ENCODE measurements at places on chromosomes 12 and 14. TPM values are rescaled to one million over a fixed set of nuclear protein-coding genes. Genes with fewer than 3 reads are reported as not detected.
A peak's percentile ranks its signal among the peaks of the same experiment; 100 is the strongest.

PRR13 gene
- polyA plus RNA-seq: 57.5 TPM

CCDC177 gene
- not detected for polyA plus RNA-seq

LMO3 gene
- polyA plus RNA-seq: 2.1 TPM

DNA sequence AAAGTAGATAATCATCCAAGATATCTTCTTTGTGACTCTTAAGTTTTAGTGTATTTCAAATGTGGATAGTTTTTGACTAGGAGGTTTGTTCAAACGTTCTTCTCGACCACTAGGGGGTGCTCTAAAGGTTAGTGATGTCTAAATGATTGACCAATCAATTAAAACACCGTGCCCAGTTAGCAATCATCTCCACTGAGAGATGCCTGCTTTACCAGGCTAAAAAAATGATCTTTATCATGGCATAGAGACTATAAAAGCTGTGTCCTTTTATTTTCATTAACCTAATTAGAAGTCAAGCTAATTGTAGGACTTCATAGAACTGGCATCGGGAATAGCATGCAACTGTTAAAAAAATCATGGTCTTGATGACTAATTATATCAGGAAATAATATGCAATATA lies 153.9 kb downstream of the PRKCH start:
- DNase-seq: no peak

DNA sequence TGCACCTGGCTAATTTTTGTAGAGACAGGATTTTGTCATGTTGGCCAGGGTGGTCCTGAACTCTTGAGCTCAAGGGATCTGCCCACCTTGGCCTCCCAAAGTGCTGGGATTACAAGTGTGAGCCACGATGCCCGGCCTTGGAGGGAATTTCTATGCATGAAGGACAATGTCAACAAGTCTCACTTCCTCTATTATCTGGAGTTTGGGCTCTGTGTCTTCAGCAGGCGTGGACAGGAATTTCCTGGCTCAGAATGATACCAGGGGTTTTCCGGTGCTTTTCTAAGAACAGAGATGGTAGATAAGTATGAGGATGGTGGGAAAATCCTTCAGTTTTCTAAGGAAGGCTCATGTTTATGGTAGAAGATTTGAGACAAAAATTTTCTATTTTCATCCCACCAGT lies 75.0 kb upstream of the CCDC60 start:
- no peak for DNase-seq

MIP gene
- 0.24 TPM for polyA plus RNA-seq

DNA sequence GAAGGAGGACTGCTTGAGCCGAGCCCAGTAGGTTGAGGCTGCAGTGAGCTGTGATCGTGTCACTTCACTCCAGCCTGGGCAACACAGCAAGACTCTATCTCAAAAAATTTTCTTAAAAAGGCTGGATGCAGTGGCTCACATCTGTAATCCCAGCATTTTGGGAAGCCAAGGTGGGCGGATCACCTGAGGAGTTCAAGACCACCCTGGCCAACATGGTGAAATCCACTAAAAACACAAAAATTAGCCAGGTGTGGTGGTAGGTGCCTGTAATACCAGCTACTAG lies 17.1 kb upstream of the MDM2 start:
- no peak for DNase-seq

DNA sequence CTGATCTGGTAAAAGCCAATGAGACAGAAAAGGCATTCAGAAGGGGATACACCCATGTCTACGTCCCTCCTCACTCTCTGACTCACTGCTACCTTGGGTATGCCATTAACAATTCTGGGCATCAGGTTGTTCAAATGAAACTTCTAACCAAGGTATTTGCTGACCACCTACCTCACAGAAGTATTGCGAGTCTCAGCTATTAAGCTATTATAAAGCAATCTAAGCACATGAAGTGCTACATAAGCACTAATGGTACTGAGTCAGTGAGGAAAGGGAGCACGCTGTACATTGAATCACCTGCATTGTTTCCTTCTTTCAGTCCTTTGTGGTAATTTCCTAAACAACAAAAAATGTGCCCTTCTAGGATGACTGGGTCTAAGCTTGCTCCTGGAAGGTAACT lies 62.8 kb upstream of the CCDC91 start:
- DNase-seq: no peak

KLHL33 gene
- 0.67 TPM for polyA plus RNA-seq

DNA sequence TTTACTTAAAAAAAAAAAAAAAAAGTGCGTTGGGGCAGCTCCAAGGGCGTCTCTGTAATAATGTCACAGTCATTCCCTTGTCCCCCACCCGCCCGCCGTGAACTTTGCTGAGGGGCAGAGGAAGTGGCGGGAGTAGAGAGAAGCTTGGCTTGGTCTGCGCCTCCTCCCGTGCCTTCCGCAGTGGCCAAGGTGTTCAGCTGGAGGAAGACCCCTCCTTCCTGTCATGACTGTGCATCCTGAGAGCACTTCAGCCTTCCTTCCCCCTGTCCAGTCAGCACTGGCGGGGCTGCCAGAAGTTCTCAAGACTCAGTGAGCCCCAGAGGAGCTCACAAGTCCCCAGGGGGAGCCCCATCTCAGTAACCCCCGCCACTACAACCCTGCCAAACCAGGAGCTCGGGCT lies 32.2 kb downstream of the AACS start:
- DNase-seq: no peak

ASCL1 gene
- not detected for polyA plus RNA-seq

DNA sequence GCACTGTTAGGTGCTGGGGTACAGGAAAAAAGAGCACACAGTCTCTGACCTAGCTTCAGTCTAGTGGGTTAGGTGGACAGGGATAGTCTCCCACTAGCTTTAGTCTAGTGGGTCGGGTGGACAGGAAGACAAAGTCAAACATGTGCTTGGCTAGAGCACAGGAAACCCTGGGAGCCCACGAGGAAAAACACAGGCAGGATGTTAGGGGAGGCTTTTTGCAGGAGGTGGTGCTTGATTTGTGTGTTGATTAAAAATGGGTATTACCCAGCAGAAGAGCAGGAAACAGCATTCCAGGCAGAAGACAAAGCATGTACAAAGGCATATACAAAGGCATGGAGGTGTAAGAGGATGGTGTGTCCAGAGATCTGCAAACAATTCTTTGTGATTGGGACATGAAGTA lies 23.3 kb downstream of the SLC38A2 start:
- DNase-seq: no peak

DNA sequence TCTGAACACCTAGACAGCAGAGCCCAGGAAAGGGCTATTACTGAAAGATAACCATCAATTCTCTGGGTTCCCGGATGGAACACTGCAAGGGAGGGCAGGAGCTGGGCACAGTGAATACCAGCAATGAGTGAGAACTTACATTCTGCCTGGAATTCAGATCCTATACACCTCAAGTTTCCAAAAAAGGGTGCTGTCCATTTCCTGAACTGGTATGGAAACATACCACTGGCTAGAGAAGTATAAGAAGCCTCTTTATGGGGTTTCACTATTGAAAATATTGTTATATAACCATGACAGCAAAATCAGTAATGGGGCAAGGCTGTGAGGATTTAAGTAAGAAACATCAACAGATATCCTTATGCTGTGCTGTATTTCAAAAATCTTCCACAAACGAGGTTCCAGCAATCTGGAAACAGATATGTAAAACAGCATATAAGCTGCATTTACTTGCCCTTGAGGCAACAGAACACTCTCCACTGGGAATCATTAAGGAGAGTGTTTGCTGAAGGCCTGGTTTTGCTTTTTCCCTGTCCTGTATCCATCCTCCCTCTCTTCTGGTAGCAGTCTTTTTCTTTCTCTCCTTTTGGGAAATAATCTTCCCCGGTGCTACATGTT lies 53.3 kb upstream of the GTF2A1 start:
- peak; percentile 7 for DNase-seq

DNA sequence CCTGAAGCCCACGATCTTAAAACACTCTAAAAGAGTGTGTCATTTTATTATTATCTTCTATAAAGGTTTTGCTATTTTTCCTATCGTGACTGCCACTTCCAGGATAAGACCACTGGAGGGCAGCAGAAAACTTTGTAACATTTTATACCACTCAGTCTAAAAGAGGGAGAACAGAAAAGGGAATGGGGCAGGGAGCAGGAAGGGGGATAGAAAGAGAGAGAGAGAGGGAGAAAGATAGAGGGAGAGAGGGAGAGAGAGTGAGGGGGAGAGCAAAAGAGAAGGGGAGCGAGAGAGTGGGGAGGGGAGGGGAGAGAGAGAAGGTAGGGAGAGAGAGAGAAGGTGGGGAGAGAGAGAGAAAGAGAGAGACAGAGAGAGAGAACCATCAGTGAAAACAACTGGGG lies 2.0 kb upstream of the ART4 start:
- DNase-seq: peak; percentile 67

GRCh38 chr14:69183735-69184134 lies 7.6 kb upstream of the EXD2 start:
- no peak for DNase-seq

GRCh38 chr12:42284157-42284556 lies 41.7 kb downstream of the ZCRB1 start:
- DNase-seq: no peak

TSPAN11 gene
- polyA plus RNA-seq: 7.4 TPM

KSR2 gene
- polyA plus RNA-seq: 0.03 TPM

DNA sequence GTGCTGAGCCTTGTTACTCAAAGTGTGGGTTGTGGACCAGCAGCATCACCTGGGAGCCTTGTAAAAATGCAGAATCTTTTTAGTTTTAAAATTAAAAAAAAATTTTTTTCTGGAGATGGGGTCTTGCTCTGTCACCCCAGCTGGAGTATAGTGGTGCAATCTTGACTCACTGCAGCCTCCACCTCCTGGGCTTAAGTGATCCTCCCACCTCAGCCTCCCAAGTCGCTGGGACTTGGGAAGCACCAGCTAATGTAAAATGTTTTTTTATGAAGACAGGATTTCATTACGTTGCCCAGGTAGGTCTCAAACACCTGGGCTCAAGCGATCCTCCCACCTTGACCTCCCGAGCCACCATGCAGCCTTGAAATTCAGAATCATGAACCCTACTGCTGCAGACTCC lies 14.4 kb downstream of the MYBPC1 start:
- DNase-seq: no peak

LALBA gene
- not detected for polyA plus RNA-seq

NEK9 gene
- polyA plus RNA-seq: 81.8 TPM

- no peak for DNase-seq
Measured at GRCh38 chr12:89347325-89347829, 4.9 kb downstream of the DUSP6 start.

- peak; percentile 40 for DNase-seq
Measured at GRCh38 chr12:42923583-42923982, 334.0 kb upstream of the PRICKLE1 start.

DNA sequence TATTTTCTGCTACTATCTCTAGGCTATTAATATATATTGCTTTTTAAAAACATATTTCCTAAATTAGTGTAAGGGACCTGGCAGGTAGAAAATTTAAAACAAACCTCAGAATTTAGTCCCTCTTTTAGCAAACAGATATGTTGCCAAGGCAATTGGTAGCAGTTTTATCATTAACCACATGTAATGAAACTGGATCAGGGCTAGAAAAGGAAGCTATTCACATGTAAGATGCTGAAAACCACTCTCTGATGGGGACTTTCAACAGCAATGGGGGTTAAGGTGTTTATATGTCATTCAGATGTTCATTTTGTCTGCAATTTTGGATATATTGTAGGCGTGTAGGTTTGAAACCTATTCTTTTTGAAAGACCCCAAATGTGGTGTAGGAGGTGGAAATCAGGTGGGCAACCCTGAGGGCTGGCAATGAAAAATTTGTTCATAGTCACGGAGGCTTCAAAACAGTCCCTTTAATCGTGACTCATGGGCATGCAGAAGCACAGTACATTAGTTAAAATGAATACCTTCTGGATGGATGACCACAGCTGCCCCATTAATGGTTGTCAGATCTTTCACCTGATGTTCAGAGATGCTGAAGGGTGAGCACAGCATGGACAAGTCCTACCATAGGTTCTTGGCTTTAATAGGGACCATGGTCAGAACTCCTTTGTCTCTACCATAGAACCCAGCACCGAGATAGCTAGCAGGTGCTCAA lies 5.9 kb upstream of the PKP2 start:
- no peak for DNase-seq

DNA sequence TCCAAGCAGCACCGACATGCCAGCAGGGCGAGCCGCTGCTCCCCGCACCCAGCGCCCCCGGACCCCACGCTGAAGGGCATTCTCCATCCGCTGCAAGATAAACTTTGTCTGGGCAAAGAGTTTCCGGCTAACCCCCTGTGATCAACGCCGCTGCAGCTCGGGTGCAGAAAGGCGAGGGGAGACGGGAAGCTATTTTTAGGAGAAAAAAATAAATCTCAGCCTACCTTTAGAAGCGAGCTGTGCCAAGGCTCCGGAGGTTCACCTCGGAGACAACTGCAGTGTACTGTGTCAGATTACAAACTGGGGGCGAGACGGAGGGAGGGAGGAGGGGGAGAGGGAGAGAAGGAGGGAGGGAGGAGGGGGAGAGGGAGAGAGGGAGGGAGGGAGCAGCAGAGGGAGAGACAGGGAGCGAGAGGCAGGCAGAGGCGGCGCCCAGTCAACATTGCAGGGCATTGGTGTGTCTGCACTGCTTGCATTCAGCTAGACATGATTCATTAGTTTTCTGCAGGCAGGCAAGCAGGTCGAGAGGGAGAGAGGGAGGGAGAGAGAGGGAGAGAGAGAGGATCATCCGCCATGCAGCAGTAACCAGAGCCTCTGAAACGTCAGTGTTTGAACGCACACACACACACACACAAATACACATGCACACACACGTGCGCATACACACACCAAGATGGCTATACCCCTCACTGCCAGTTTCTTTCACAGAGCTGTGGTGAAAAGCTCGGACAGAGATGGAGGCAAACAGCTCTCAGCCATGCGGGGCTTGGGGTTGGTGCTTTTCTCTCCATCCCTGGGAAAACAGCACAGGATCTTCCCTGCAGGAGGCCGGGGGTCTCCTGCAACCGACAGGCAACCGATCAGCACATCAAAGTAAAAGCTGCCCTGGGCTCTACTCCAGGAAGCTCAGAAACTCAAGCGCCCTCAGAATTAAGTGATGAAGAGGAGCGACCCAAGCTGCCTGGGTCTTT lies at the start of gene RIMBP2:
Gene RIMBP2 (minus strand): TSS at position 302 of the 971 bp plus-strand sequence. CDS start 237,286 bp downstream, outside the sequence.
- DNase-seq: peak; percentile 38

DNA sequence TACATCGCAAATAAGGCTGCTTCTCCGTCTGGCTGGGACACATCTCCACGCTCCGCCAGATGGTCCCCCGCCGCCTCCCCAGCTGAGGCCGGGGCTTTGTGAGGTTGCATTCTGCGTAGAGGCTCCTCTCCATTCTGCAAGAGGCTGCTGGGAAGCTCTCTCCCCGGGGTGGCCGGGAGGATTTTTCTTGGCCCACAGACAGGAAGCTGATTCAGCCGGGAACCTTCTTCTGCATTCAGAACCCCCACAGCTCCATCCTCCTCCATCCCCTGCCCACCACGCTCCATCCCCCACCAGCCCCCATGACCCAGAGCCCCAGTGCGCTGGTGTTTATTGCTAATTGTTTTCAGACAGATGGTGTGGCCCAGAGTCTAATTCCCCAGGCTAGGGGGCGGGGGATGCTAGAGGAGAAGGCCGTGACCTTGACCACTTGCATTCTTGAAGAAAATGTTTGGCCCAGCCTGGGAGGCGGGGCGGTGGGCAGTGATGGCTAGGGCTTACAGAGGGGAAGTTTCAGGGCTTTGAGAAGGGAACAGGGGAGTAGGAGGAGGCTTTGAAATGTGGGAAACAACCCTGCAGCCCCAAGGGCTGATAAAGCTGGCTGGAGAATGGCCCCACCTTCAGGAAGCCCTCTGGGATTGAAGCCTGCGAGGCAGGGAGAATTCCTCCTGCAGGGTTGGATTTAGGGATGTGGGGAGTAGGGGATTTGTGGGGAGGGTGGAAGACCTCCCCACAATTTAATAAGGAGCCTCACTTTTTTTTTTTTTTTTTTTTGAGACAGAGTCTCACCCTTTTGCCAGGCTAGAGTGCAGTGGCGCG lies 88.5 kb upstream of the NCOR2 start:
- DNase-seq: peak; percentile 92

VRTN gene
- polyA plus RNA-seq: not detected

GRCh38 chr14:93381644-93382043 lies 34.7 kb downstream of the COX8C start:
- no peak for DNase-seq

- DNase-seq: peak; percentile 92
Measured at GRCh38 chr12:123457980-123458779, at the start of gene SNRNP35. Gene SNRNP35, plus strand, starts transcription at chr12:123458139. Its CDS starts 7,402 bp downstream, at chr12:123465541.
